ENCODE measurements at places on chromosomes 5 and 9.

- DNase-seq: no peak
These were observed 478.5 kb downstream of the RASEF start for GRCh38 chr9:82584349-82584863.

- no peak for DNase-seq
These were observed 62.1 kb downstream of the CYSTM1 start for GRCh38 chr5:140236891-140237598.

DNA sequence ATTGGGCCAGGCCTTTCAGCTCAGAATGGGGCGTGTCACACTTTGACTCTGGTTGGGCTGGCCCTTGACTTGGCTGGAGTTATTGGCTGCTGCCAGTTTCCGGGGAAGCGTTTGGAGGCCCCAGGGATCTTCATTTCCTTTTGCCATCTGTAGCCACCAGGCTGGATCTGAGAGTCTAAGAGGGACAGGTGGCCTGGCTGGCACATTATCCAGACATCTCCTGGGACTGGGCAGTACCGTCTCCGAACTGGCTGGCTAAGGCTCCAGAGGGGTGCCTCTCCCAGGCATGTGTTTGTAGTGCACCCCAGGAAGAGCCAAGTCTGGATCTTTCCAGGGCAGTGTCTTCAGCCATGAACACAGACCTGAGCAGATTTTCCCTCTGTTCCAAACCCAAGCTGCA lies 9.7 kb upstream of the JADE2 start:
- DNase-seq: no peak

DNA sequence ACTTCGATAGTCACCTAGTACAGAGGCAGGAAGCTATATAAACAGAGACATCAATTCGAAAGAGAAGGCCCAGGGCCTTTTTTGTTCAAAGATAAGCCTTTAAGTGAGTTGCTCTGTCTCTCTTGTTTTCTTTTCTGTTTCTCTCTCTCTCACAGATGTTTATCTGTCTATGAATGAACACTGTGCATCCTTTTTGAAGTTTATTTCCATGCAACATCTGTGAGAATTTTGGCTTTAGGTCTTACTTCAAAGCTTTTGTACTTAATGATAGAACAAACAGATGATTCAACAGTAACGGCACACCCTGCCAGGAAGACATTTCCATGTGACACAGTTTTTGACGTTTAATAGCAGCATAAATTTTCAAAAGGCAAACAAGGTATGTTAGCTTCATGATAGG lies 1413.1 kb upstream of the CDH6 start:
- no peak for DNase-seq

DNA sequence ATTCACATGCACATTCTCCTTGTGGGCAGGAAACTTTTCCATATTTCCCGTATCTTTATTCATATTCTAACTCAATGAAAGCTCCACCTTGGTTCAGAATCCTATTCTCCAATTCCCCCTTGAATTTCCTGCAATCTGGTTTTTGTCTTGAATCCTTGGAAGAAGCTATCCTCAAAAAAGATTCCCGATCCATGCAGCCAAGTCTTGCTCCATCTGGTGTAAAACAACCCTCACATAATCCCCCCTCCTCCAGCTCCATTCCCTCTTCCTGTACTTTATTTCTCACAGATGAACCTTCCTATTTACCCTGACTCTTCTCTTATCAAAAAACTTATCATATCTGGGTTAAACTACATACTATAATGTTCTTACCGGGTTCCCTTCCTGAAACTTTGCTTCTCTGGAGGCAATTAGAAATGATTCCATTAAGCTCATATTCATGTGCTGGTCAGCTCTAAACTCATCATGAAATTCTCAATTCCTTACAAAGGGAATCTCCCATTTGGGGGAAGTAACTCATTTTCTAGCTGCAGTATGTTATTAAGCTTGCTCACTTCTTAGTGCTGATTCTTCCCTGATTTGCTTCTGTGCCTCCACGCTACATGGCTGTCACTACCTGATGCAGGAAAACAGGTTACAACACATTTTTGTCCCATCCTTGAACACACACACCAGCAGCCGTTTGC lies 81.7 kb downstream of the GNAQ start:
- DNase-seq: no peak

DNA sequence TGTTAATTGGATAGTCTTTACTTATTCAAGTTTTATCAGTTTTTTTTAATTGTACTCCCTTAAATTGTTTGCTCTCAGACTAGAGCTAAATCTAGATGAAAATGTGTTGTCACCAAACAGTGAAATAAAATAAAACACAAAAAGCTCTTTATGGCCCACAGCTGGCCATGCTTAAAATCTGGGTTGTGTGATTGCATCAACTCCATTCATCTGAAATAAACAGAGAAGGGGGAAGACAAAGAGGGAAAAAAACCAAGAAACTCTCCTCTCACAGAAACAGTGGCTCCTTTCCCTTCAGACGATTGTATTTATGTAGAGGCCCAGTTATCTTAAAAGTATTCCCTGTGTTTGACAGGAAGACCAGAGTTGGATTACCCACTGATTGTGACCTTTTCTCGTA lies 422.4 kb downstream of the IRX1 start:
- no peak for DNase-seq

DNA sequence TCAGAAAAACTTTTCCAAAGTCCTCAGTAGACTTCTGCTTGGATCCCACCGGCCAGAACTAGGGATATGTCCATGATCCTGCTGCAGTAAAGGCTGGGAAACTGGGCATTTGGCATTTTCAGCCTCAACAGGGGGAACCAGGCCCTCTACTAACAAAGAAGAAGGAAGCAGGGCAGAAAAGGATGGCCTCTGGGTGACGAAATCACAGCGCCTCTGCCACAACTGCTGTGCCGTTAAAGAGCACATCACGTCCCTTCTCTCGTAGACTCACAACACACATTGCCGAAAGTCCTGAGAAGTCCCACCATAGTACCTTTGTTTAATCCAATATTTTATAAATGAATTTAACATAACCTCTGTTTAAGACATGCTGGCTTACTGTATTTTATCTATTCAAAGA lies 10.4 kb upstream of the AFAP1L1 start:
- DNase-seq: no peak

GRCh38 chr9:86424251-86424891 lies 70.2 kb upstream of the TUT7 start:
- DNase-seq: no peak

GRCh38 chr5:17235731-17236330 lies 18.4 kb downstream of the BASP1 start:
- DNase-seq: no peak

DNA sequence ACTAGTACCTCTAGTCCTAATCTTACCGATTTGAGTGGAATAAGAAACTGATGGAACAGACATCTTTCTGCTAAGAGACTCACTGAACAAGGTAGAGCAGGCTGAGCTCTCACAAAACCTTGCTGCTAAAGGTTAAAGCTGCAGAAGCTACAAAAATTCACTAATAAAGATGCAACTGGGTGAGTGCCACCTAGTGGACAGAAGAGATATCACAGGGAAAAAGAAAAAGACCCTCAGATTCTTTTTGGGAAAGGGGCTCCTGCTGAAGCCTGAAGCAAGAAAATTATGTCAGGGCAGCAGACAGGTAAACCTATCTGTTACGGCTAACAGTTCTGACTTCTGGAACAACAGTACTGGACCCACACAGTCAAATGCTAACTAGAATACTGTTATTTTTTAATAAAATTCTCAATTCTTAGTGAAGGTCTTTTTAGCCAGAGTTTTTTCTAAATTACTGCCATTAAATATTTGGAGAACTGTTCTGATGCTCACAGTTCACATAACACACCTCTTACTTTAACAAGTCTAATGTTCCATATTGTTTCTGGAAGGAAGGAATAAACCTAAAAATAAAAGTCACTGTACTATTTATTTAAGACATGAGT lies 51.2 kb downstream of the DIAPH1 start:
- DNase-seq: no peak

DNA sequence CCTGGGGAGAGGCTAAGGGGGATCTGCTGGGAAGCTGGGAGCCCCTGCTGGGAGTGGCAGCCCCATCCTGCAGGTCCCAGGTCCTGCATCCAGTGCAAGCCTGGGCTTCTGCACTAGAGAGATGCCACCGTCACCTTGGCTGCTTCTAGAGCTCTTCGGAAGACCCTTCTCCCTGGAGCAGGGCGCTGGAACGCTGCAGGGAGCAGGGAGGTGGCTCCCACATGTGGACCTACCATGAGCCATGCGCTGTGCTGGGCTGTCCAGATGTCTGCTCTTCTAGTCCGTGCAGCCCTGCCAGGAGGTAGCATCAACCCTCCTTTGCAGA lies 90.9 kb upstream of the PHYKPL start:
- DNase-seq: no peak

DNA sequence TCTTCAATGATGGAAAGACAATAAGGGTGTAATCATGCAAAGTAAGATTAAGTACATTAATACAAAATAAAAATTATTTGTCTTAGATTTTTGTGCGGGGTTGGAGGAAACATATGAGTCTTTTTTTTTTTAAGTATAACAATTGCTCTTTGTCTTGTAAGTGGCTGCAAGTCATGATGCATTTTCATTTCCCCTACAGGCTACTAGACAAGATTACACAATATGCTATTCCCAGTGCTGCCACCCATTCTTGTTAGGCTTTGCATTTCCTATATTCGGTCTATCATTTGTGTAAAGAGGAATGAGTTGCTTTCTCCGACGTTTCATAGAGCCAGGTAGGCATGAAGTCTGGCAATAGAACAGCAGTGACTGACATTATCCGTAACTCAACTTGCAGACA lies 294.2 kb upstream of the CYLC2 start:
- DNase-seq: no peak

GRCh38 chr5:151721812-151722391 lies 35.2 kb upstream of the SPARC start:
- DNase-seq: no peak

- DNase-seq: no peak
These were observed 240.8 kb downstream of the KIF4B start for GRCh38 chr5:155254399-155254798.

- DNase-seq: no peak
These were observed 89.7 kb upstream of the EQTN start for GRCh38 chr9:27386571-27387091.

DNA sequence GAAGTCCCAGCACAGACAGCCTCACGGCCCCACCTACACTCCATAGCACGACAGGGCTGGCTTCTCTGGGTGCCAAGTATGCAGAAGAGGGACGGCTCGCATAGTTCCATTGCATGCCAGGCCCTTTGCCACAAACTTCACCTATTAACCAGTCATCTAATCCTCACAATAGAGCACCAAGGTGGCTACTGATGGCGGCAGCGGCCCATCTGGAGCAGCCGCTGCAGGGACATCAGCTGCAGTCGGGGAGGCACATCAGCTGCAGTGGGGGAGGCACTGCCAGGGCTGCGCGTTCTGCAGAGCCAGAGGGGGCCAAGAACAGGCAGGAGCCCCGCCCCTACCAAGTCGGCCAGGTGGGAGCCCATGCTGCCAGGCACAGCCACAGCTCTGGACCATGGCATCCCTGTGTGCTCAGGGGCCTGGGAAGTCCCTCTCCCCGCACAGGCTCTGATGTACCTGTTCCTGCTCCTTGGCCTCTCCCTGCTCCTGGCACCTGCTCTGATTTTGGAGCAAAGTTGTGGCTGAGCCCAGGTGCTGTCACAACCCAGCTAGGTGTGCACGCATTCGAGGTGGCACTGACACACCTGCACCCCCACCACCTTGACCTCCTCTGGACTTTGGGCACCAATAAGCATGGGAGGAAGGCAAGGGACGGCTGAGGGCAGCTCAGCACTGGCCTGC lies 61.5 kb upstream of the SYNPO start:
- DNase-seq: no peak

DNA sequence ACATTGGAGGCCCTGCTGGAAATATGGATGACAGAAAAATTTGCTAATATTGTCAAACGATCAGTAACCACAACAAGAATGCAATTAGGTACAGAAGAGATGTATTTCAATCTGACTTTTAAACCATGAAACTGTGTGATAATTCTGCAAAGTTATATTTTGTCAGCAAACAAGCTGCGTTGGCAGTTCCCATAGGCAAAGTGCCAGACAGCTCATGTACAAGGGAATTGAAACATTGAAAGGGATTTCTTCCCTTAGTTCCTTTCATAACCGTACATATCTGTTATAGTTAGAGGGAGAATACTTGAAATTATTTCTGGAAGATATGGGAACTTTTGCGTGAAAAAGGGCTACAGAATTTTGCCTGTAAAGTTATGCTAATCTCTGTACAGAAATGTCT lies 419.4 kb upstream of the PTGER4 start:
- no peak for DNase-seq

DNA sequence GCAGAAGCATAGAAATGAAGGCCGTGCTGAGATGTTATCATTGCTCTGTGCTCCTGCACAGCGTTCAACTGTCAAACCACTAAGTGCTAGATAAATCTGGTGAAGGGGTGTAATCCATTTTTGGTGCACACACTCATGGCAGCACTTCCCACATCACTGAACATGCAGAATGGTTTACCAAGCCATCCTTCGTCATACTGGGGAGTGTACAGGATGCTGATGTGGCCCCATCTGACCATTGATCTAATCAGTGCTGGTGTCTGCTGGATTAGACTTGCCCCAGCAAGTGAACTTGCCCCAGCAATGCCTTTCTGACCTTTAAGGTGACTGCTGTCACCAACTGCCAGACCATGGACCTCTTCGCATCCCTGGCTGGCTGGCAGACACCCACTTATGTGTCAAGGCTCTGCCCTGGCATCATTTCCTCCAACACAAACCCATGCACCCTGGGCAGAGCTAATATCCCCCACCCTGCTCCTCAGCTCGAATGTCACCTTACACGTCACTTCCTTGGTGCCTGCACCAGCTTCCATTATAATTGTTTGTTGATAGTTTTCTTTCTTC lies 4.2 kb upstream of the SEMA4D start:
- DNase-seq: no peak

DNA sequence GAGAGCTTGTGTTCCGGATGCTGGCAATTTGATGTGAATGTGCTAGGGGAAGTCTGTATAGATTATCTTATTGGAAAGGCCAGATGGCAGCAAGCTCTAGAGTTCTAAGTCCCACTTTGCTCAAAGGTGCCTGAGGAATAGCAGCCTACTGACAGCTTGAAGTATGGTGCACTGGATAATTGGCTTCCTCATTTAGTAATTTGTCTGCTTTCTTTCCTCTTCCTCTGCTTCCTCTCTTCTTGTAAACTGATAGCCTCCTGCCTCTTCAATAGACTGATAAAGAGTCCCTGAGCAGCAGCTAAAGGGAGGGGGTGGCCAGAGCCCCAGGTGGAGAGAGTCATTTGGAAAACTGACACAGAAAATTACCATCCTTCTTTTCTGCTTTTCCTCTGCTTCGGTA lies 177.3 kb downstream of the FGF1 start:
- DNase-seq: no peak

- DNase-seq: no peak
These were observed 118.4 kb downstream of the CTNND2 start for GRCh38 chr5:11785771-11786352.

- peak; percentile 79 for DNase-seq
These were observed at the start of the genes EXD3 and NOXA1 for GRCh38 chr9:137422604-137423513. Gene EXD3 (minus strand): TSS chr9:137423162. CDS start chr9:137395357, 27,805 bp downstream. Gene NOXA1 (plus strand): TSS chr9:137423393. CDS start chr9:137423530, 137 bp downstream.

- DNase-seq: no peak
These were observed 47.8 kb upstream of the EQTN start for GRCh38 chr9:27344776-27345175.

GRCh38 chr9:33166231-33167083 lies 679 bp downstream of the B4GALT1 start:
- peak; percentile 77 for DNase-seq

GRCh38 chr9:125922854-125923253 lies 175.7 kb downstream of the PBX3 start:
- DNase-seq: no peak

- DNase-seq: no peak
These were observed 159.1 kb downstream of the LURAP1L start for GRCh38 chr9:12933957-12934356.
